WTC11 (cell line): ENCODE measurements at places on chromosomes 1 and 21. TPM values are rescaled to one million over a fixed set of nuclear protein-coding genes. Genes with fewer than 3 reads are reported as not detected.

The NBPF10 gene
- 0.63 to 0.80 TPM (median 0.64 TPM) in 3 replicates for total RNA-seq

GRCh38 chr1:156869455-156869854, 8.8 kb downstream of the NTRK1 start:
- no peak for DNase-seq
- no peak overlapping the region for H3K4me3 ChIP-seq
- peaks cover 34% of the 10 kb centered on the region for H3K27me3 ChIP-seq
- peaks cover 15% of the 10 kb centered on the region for H3K4me1 ChIP-seq

DNA sequence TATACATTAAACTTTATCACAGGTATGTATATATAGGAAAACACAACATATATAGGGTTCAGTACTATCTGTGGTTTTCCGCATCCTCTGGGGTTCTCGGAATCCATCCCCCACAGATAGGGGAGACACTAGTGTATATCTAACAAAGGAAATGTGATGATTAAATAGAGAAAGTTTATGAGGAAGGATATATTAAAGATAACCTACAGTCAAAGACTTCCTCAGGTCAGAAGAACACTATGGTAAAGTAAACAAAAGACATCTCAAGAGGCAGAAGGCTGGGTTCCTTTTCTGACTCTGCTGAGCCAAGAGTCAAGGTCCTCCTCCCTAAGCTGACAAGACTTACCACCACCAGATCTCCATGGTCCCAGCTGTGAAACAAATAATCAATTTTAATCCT, 12.1 kb downstream of the USP24 start:
- no peak overlapping the region for H3K4me3 ChIP-seq
- peaks cover 48% of the 10 kb centered on the region for H3K4me1 ChIP-seq
- no peak for DNase-seq

The FAM3B gene
- total RNA-seq, result 1.4 to 3.6 TPM (median 3.0 TPM) in 3 replicates

DNA sequence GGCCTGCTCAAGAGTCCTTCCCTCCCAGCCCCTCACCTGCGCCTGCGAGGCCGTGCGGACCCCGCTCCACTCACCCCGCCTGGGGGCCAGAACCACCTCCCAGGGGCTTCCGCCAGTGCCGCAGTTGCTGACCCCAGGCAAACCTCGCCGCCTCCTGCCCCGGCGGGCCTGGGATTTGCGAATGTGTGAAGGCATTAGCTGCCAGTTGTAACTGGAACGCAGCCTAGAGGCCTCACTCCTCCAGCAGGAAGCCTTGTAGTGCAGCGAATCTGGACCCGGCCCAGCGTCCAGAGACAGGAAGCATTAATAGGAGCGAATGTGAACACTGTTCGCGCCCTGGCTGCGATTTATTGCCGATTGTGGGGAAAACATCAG, 140.9 kb upstream of the ARHGEF16 start:
- no peak overlapping the region for H3K27ac ChIP-seq
- DNase-seq, result peak; percentile 31
- H3K4me3 ChIP-seq, result no peak overlapping the region

DNA sequence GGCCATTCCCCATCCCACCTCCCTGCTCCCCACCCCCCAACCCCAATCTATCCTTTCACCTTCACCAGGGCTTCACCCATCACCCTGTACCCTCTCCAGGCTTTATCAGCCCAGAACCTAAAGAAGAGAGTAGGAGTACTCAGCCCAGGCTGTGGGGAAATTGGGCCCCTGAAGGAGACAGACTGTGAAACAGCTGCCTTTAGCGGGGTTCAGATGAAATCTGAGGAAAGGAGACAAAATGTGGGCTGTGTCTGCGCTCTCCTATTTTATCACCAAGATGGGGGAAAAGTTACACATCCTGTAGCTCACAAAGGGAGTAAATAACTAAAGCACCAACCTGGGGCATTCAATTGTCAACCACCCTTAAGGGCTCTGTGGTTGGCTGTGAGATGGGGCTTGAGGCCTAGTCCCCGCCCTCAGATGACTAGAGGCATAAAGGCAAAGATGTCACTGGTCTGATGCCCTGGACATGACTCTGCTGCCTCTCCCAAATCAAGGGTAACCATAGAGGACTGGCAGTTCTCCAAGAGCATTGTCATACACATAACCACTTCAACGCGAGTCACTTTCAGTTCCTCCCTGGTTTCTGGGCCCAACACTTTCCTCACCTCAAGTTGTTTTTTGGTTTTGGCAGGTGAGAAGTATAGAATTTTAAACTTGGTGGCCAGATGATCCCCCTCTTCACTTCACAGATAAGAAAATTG, 30.0 kb downstream of the SLC27A3 start:
- H3K36me3 ChIP-seq, result peaks cover 17% of the 10 kb centered on the region
- no peaks in the 10 kb centered on the region for H3K27me3 ChIP-seq
- H3K4me1 ChIP-seq, result peaks cover 13% of the 10 kb centered on the region
- DNase-seq, result no peak
- H3K4me3 ChIP-seq, result no peak overlapping the region
- peak overlapping the region; percentile 2 for H3K27ac ChIP-seq
